ENCODE measurements at places on chromosomes 4 and X.

DNA sequence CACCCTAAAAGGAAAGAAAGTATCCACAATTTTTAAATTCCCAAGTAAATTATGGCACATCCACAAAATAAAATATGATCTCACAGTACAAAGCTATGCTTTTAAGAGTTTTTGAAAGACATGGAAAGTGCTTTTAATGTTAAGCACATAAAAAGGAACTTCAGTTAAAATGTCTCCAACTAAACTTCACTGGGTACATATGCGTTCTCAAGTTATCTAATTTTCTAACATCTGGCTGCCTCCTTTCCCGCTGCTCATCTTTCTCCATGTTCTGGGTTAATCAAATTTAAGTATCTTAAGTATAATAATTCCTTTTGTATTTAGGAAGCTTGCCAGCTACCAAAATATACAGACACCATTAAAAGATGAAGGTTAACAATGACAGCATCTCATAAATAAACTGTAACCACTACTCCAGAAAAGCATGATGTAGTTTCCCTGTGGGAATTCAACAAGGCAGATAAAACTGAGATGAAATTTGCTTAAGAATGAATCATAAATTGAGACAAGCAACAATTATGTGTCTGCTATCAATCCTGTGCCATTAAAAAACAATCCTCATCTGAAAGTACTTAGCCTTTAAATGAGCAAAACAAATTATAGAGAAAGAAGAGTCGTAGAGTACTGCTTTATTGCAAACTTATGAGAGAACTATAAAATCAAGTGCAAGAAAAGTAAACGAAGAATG, 25.1 kb downstream of the PRSS12 start:
- DNase-seq = no peak

- no peak for DNase-seq
These were observed 69.4 kb downstream of the HCCS start for GRCh38 chrX:11180571-11180970.

- no peak for DNase-seq
These were observed 106.9 kb downstream of the MAML3 start for GRCh38 chr4:140047017-140047640.

- no peak for DNase-seq
These were observed 594.1 kb downstream of the GLUD2 start for GRCh38 chrX:121641560-121641959.

- no peak for DNase-seq
These were observed 42.8 kb upstream of the ANK2 start for GRCh38 chr4:113006632-113007031.

GRCh38 chr4:8437281-8437680, 3.2 kb downstream of the ACOX3 start:
- no peak for DNase-seq

DNA sequence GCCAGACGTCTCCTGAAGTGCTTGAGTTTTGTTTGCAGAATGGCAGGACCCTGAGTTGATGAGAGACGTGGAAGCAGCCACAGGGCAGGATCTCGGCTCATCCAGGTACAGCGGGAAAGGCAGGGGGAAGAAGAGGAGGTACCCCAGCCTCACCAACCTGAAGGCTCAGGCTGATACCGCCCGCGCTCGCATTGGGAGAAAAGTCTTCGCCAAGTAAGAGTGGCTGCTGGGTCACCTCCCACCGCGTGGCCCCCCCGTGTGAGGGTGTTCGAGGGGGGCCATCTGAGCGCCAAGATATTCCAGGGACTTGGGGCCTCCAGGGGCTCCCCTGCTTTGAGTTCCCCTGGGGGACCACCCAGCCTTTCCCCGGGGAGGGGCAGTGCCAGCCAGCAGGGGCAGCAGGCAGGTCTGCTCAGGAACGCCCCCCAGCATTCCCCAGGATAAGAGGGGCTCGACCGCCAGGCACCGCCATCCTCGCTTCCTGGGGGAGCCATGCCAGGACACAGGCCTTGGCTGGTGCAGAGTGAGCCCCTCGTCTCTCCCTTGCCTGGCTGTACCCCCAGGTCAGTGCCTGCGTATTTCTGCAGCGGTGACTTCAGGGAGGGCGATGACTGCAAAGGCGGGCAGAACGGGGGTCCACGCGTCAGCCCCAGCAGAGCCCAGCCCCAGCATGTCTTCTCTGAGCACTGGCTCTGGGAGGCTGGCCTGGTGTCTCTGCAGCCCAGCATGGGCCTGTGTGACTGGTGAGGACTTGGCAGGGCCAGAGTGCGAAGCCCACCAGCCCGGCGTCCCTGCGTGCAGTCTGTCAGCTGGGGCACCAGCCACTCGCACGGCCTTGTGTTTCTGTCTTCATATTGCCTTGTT, 22.3 kb downstream of the NKX1-1 start:
- DNase-seq = no peak

GRCh38 chrX:17441965-17442364, 67.0 kb downstream of the NHS start:
- no peak for DNase-seq

DNA sequence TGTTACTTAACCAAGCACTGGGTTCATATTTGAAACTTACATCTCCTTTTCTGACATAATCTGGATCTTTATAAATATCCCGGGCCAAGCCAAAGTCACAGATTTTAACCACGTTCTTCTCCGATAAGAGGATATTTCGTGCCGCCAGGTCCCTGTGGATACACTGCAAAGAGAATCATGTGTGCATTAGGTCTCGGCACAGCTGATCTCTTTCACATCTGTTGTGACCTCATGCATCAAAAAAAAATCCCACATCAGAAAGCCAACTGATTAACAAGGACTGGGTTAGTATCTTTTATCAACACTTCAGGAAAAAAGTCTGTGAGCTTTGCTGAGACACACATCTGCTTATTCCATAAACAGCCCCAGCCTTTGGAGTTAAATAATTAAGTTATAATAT, 35.5 kb downstream of the KDR start:
- DNase-seq = no peak

DNA sequence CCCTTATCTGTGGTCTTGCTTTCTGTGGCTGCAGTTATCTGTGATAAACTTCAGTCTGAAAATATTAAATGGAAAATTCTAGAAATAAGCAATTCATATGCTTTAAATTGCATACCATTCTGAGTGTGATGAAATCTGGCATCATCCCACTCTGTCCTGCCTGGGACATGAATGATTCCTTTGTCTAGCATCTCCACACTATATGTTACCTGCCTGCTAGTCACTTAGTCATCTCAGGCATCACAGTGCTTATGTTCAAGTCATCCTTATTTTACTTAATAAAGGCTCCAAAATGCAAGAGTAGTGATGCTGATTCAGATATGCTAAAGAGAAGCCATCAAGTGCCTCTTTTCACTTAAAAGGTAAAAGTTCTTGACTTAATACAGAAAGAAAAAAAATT, 14.3 kb upstream of the RAB9B start:
- no peak for DNase-seq

DNA sequence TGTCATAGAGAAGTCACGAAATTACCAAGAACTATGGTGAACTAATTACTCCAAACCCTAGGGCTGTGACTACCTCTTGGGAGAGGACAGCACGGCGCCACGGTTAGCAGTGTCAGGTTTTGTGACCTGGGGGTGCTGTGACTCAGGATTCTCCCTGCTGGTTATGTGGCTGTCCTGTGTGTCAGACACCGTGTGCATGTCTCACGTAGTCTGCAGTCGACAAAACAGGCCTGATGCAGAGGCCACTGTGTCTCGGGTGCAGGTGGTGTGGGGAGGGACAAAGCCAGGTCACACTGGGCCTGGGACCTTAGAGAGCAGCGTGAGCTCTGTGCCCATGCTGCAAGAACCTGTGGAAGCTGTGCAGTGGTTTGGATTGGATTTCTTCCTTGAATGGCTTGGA, 34.1 kb downstream of the TNIP2 start:
- DNase-seq = no peak

DNA sequence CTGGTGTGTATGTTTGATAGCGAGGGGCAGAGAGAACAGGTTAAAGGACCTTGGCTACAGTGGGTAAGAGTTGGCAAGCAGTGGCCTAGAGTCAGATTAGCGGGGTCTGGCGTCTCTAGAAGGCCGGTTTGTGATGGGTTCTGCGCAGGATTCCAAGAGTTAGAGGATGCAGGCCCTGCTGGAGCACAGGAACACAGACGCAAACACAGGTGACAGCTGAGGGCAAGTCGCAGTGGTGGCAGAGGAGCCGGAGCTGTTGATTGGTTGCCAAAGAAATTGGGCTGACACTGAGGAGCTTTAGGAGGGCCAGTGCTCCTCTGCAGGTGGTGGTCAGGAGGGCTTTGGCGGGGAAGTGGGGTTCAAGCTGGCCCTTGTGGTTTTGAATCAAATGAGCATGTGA, 3.8 kb downstream of the TADA2B start:
- no peak for DNase-seq

- no peak for DNase-seq
These were observed 9.0 kb upstream of the SLC25A14 start for GRCh38 chrX:130330706-130331105.

DNA sequence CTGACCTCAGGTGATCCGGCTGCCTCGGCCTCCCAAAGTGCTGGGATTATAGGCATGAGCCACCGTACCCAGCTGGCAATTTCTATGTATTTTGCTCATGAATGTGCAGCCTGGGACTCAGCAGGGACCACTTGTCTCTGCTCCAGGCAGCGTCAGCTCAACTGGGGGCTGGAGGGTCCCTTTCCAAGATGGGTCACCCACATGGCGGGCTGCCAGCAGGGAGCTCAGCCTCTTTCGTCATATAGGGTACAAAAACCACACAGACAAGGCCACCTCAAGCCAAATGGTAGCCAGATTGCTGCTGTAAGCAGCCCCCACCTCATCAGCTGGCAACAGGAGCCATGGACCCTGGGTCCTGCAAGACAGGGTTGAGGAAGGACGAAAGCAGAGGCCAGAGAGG, 2.4 kb upstream of the CLDN24 start:
- no peak for DNase-seq

- no peak for DNase-seq
These were observed 451.8 kb upstream of the INTU start for GRCh38 chr4:127181001-127181400.

DNA sequence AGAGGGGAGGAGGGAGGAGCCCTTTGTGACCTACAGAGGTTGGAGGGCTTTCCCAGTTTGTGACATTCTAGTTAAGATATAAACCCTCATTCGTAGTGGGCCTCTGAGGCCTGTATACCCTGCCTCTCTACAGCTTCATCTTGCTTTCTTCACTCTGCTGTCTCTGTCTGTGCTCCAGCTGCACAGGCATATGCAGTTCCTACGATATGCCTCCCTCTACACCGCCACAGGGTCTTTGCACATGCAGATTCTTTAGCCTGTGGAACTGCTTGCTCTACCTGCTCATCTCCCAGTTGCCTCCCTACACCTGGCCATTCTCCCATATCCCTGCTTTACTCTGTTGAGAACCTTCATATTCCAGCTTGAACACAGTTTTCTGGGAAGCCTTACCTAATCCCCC, 38.1 kb downstream of the SLIT2 start:
- DNase-seq = no peak

All from D721Med (cell line).